Immature natural killer cell (primary cell): ENCODE measurements at places on chromosomes 5 and 9.

DNA sequence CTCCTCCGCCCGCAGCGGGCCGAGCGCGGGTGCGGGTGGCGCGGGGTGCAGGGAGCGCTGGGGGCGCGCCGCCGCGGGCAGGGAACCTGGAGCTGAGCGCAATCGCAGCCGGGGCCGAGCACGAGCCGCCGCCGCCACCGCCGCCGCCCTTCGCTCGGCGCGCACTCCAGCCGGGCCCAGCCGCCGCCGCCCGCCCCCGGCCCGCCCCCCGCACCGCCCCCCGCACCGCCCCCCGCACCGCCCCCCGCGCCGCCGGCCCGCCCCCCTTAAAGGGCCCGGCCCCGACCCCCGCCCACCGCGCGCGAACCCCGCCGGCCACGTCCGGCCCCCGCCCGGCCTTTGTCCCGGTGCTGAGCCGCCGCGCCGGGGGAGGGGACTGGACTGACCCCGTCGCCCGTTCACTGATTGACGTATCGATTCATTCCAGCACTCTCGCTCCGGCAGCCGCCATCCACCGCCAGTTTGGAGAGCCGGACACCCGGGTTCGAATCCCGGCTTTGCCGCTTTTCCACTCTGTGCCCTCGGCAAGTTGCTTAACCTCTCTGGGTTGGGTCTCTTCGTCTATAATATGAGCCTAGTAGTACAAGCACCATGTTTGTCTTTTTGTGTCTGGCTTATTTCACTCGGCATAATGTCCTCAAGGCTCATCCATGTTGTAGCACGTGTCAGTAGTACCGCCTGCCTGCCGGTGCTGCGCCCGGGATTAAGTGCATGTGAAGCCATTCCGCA lies at the start of gene SH3PXD2B:
Gene SH3PXD2B (minus strand): TSS at position 168 of the 729 bp plus-strand sequence. CDS start 173 bp downstream, outside the sequence.
- H3K36me3 ChIP-seq, result no peaks in the 10 kb centered on the region
- DNase-seq, result peak; percentile 65
- peaks cover 5% of the 10 kb centered on the region for H3K27me3 ChIP-seq
- H3K4me1 ChIP-seq, result peaks cover 19% of the 10 kb centered on the region
- H3K4me3 ChIP-seq, result peak within 1 kb of the TSS; percentile 83

GRCh38 chr9:82129708-82130107 lies 141.1 kb downstream of the SPATA31D1 start:
- peaks cover 6% of the 10 kb centered on the region for H3K4me1 ChIP-seq
- no peaks in the 10 kb centered on the region for H3K36me3 ChIP-seq
- no peak for DNase-seq
- no peak overlapping the region for H3K27ac ChIP-seq
- no peak overlapping the region for H3K4me3 ChIP-seq

DNA sequence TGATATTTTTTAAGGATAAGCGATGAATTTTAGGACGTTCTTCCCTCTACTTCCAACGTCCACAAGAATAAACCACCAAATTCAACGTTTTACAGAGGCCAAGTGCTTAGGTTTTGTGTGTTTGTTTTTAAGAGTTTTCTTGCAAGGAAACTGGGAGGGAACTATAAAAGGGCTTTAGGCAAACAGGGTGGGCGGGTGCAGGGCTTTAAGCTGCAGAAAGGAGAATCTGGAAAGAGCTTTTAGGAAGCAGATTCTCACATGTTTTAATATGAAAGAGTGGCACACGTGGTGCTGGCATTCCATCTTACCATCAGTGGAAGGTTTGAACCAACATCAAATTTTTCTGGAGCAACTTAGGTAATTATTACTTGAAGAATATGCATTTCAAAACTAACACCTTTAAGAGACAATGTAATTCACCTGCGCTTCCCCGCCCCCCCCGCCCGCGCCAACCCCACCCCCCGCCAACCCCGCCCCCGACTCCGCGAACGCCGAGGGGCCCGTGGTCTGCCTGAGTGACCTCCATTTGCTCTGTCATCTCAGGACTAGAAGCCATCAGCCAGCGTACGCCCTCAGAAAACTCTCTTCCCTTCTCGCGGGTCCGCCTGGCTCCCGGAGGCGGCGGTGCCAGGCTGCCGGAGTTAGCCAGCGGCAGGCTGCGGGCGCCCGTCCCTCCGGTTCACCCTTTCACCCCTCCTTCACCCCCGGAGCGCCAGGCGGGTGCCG lies 911 bp upstream of the PIK3R1 start:
- peaks cover 10% of the 10 kb centered on the region for H3K27me3 ChIP-seq
- no peaks in the 10 kb centered on the region for H3K36me3 ChIP-seq
- H3K27ac ChIP-seq, result peak overlapping the region; percentile 88
- peaks cover 42% of the 10 kb centered on the region for H3K4me1 ChIP-seq
- no peak for DNase-seq

- no peaks in the 10 kb centered on the region for H3K36me3 ChIP-seq
- no peak for DNase-seq
- no peaks in the 10 kb centered on the region for H3K4me1 ChIP-seq
- peaks cover 9% of the 10 kb centered on the region for H3K27me3 ChIP-seq
Measured at GRCh38 chr9:135095470-135096407, 8.3 kb downstream of the OLFM1 start.

DNA sequence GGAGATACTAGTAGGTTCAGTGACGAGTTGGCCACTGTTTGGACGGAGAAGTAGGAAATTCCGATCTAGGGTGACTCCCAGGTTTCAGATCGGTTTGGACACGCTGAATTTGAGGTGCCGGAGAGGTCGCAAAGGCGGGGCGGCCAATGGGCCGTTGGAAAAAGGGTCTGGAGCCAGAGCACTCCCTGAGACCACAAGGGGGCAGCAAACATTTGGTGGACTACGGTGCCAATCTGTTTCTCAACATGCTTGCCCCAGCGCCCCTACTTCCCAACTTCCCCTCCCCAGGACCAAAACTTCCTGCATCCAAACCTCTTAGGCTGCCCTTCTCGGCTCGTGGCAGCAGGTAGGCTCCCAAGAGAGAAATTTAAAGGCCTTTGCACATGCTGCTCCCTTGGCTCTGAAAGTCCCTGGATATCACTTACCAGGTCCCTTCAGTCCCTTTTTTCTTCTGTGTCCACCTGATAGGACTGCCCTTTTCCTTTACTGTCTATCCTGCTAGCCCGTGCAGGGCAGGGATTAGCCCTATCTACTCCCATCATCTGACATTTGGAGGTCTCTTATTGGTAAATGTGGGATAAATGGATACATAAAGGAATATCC lies 992 bp upstream of the RPP25L start:
- H3K36me3 ChIP-seq, result peaks cover 7% of the 10 kb centered on the region
- peaks cover 8% of the 10 kb centered on the region for H3K27me3 ChIP-seq
- H3K4me3 ChIP-seq, result peak overlapping the region; percentile 93
- peak overlapping the region; percentile 88 for H3K27ac ChIP-seq
- H3K4me1 ChIP-seq, result peaks cover 31% of the 10 kb centered on the region
- peak; percentile 69 for DNase-seq

GRCh38 chr5:154477382-154478223 lies 424 bp downstream of the HAND1 start:
- H3K36me3 ChIP-seq, result no peaks in the 10 kb centered on the region
- no peak for DNase-seq
- no peak overlapping the region for H3K4me3 ChIP-seq
- H3K27ac ChIP-seq, result no peak overlapping the region

DNA sequence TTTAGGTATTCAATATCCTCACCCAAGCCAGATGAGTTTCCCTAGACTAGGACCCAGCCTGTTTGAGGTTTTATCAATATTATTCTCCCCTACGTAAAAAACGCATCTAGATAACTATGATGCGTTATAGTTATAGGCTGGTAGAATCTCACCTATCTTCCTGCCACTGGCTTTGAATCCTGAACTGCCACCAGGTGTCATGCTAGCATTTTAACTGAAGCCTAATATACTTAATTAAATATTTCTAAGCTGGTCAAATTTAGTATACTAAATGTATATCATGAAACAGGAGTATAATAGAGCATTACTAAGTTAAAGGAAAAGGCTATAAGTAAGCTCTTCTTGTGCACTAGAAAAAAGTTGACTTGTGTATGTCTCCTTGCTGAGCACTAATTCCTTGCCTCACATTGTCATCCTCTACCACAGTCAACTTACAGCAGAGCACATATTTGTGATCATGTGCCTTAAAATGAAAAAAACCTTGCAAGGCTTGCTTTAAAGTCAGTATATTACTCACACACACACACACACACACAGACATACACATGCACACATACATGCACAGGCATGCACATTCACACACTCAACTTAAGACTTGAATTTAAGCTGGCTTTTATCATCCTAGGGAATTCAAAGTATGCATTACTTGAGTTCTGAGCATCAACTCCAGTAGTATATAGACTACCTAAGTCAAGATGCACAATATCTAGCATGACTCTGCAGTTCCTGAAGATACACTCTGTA lies 303.4 kb downstream of the ADGRV1 start:
- H3K4me3 ChIP-seq, result no peak overlapping the region
- H3K4me1 ChIP-seq, result no peaks in the 10 kb centered on the region
- no peak for DNase-seq
- H3K36me3 ChIP-seq, result no peaks in the 10 kb centered on the region
- no peak overlapping the region for H3K27ac ChIP-seq

- no peak overlapping the region for H3K4me3 ChIP-seq
- H3K36me3 ChIP-seq, result no peaks in the 10 kb centered on the region
- no peaks in the 10 kb centered on the region for H3K27me3 ChIP-seq
- peaks cover 7% of the 10 kb centered on the region for H3K4me1 ChIP-seq
- DNase-seq, result no peak
Measured at GRCh38 chr5:132085686-132086085, 12.1 kb downstream of the CSF2 start.

- DNase-seq, result no peak
- no peak overlapping the region for H3K27ac ChIP-seq
- peaks cover 3% of the 10 kb centered on the region for H3K4me1 ChIP-seq
- H3K27me3 ChIP-seq, result no peaks in the 10 kb centered on the region
- no peak overlapping the region for H3K4me3 ChIP-seq
Measured at GRCh38 chr5:82730913-82731312, 346.3 kb downstream of the TMEM167A start.

DNA sequence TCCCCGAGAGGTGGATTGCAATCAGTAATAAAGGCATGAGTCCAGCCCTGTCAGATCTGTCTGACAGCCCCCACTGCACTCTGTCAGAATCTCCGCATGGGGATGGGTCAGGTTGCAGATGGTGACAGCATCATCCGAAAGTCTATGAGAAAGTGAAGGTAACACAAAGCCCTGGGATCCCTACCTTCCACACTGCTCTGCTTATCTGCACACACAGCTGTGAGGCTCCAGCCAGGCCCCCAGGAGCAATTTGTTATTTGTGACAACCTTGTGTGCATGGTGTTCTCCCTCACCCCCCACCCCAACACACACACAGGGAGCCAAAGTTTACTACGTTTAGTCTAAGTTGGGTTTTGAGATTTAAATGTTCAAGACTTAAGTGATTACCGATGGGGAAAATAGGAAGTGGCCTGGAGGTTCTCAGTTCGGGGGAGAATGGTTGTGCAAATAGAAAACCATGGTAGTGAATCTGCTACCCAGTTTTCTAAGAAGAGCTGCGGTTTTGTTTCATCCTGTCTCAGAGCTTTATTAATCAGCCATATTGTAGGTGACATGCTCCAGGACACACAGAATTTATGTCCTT lies 92.7 kb downstream of the SV2C start:
- H3K27ac ChIP-seq, result peak overlapping the region; percentile 56
- peaks cover 2% of the 10 kb centered on the region for H3K27me3 ChIP-seq
- peak; percentile 15 for DNase-seq
- no peaks in the 10 kb centered on the region for H3K36me3 ChIP-seq
- H3K4me3 ChIP-seq, result peak overlapping the region; percentile 87
- H3K4me1 ChIP-seq, result peaks cover 22% of the 10 kb centered on the region

DNA sequence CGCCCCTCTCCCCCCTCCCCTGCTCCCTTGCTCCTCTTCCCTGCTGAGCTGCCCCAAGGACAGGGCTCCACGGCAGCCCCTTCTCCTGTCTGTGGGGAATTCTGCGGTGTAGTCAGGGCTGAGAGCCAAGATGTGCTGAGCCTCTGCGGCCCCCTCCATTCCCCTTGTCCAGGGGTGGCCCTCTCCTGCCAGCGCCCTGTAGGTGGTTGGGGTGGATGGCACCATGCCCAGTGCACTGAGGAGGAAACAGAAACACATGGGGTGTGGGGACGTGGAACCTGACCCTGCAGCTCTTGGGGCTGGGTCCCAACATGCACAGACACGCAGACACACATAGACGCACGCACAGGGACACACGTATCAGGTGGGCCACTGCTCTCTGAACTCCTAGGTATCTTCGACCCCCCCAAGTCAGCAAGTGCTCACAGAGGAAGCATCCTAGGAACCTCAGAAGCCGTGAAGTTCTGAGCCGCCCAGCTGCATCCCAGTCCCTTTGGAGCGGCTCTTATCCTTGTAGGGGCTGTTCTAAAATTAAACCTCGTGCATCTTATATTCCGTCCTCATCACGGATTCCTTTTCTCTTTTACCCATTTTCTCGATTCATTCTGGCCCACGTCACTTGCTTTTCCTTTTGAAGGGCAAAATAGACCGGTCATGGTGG lies 64.8 kb downstream of the HMCN2 start:
- H3K27me3 ChIP-seq, result peaks cover 9% of the 10 kb centered on the region
- no peak overlapping the region for H3K4me3 ChIP-seq
- no peak overlapping the region for H3K27ac ChIP-seq
- DNase-seq, result no peak

DNA sequence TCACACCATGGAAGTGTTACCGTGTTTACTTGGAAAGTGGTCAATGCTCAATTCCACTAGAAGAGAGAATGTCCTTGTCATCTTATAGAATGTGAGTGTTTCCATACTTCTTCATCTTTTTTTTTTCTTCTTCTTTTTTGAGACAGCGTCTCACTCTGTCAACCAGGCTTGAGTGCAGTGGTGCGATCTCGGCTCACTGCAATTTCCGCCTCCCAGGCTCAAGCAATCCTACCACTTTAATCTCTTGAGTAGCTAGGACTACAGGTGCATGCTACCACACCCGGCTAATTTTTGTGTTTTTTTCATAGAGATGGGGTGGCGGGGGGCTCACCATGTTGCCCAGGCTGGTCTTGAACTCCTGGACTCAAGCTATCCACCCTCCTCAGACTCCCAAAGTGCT lies 137.3 kb upstream of the PCA3 start:
- no peaks in the 10 kb centered on the region for H3K27me3 ChIP-seq
- no peak for DNase-seq
- H3K4me3 ChIP-seq, result no peak overlapping the region
- no peaks in the 10 kb centered on the region for H3K36me3 ChIP-seq
- peaks cover 21% of the 10 kb centered on the region for H3K4me1 ChIP-seq
- no peak overlapping the region for H3K27ac ChIP-seq

DNA sequence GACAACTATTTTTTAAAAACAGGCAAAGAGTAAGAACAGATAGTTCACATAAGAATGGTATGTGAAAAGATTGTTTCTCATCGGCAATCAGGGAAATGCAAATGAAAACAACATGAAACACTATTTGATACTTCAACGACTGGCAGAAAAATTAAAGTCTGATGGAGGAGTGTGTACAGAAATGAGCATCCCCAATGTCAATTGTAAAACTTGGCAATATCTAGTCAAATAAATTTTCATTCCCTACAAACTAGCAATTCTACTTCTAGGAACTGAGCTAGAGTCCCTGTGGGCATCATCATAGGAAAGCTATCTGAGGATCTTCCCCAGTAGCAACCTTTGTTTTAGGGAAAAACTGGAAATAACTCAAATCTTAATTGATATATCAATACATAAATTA lies 29.0 kb upstream of the MAP3K1 start:
- H3K36me3 ChIP-seq, result no peaks in the 10 kb centered on the region
- no peak overlapping the region for H3K4me3 ChIP-seq
- H3K27ac ChIP-seq, result no peak overlapping the region
- H3K4me1 ChIP-seq, result no peaks in the 10 kb centered on the region
- no peak for DNase-seq

GRCh38 chr5:138463419-138464007 lies 1.8 kb upstream of the EGR1 start:
- H3K4me3 ChIP-seq, result peak overlapping the region; percentile 91
- DNase-seq, result no peak
- peaks cover 5% of the 10 kb centered on the region for H3K36me3 ChIP-seq
- H3K27me3 ChIP-seq, result peaks cover 14% of the 10 kb centered on the region
